ENCODE measurements at places on chromosomes 2 and 18. TPM values are rescaled to one million over a fixed set of nuclear protein-coding genes. Genes with fewer than 3 reads are reported as not detected.

IL1RL1 gene
- total RNA-seq: 25.8 TPM

PAX8 gene
- under 0.01 TPM for total RNA-seq

DTNA gene
- total RNA-seq: 2.4 TPM

NPAS2 gene
- total RNA-seq: 22.0 TPM

DAW1 gene
- 8.7 TPM for total RNA-seq

SCN2A gene
- not detected for total RNA-seq

ABCG5 gene
- not detected for total RNA-seq

MARCHF4 gene
- total RNA-seq: 4.7 TPM

SERPINB11 gene
- not detected for total RNA-seq

CHPF gene
- total RNA-seq: 214 TPM

TMEM131 gene
- 29.5 TPM for total RNA-seq

LAMA3 gene
- 1.8 TPM for total RNA-seq

IAH1 gene
- total RNA-seq: 52.5 TPM

RIF1 gene
- total RNA-seq: 15.3 TPM

ASIC4 gene
- total RNA-seq: not detected

ASAP2 gene
- 27.3 TPM for total RNA-seq

LCT gene
- total RNA-seq: not detected

NOL4 gene
- total RNA-seq: not detected

SKA1 gene
- 2.7 TPM for total RNA-seq

SLC5A7 gene
- not detected for total RNA-seq

NXPH2 gene
- total RNA-seq: not detected

AMER3 gene
- total RNA-seq: not detected

LGALSL gene
- 15.0 TPM for total RNA-seq

BUB1 gene
- total RNA-seq: 5.8 TPM

RAB17 gene
- 0.81 TPM for total RNA-seq

SCTR gene
- not detected for total RNA-seq
